ENCODE measurements at places on chromosomes 2 and 18.

DNA sequence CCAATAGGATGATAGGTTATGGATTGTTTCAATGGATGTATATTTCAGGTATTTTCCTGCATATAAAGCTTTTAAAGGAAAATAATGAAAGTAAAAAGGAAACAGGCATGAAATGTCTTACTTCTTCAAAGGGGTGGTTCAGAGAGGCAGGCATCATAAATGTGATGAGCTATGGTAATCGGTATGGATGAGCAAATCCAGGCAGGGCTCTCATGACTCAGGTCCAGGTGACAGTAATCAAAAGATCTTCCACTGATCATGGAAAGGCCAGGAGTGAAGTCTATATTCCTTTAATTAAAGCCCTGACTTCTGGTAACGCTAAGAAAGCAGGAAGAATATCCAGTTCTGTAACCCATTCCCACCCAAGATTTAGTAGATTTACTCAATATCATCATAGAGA, 48.7 kb upstream of the RGPD4 start:
- no peak for DNase-seq

DNA sequence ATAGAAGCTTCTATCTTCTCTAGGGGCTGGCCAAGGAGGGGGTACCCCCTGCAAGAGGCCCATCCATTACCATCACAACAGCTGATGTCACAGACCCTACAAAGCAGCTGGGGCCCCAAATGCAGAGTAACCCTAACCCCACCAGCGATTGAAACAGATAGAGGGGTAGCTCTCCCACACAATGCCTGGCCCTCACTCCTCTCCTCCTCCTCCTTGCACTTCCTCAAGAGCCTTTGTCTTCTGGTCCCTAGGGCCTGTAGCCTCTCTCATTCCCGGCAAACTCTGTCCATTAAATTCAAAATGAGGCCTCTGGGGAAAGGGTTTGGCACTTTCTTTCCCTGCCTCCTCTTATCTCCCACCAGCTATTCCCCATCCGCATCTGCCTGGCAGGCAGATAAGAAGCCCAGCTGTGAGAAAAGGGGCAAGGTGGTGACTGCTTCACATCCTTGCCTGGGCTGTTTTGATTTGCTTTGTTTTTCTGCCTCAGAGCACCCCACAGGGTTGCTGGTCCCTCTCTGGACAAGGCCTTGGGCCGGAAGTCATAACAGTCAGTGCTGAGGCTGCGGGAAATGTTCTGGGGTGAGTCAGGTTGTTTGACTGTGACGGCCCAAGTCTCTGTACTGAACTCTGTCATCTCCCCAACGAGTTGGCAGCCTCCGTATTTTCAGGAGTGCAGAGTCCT, 26.1 kb upstream of the CYP26B1 start:
- no peak for DNase-seq

DNA sequence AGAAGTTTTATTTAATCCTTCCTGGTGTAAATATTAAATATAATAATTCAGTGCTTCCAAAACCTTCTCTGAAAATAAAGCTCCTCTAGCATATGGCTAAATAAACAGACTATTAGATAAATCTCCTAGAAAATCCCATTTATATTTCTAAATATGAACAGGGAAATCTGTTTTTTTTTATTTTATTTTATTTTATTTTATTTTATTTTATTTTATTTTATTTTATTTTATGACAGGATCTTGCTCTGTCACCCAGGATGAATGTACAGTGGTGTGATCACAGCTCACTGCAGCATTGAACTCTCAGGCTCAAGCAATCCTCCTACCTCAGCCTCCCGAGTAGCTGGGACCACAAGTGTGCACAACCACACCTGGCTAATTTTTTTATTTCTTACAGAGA, 673.5 kb downstream of the IRS1 start:
- DNase-seq: no peak

- no peak for DNase-seq
Measured at GRCh38 chr2:145258903-145259579, 739.1 kb upstream of the ZEB2 start.

- no peak for DNase-seq
Measured at GRCh38 chr2:41399437-41400087, 648.3 kb upstream of the PKDCC start.

DNA sequence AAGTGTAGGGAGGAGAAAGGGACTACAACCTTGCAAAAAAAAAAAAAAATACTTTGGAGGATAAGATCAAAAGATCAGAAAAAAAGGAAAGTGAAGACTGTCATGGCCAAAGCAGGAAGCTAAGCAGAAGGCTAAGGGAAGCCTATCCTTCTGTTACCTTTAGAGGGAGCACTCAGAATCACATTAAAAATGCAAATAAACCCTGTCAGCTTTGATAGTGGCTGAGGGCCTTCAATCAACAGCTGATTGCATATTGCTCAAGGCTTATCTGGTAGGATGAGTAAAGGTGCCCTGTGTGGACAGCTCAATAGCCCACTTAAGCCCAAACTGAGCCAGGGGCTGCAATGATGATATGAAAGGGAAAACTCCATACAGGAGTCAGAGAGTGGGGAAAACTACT, 1021.2 kb downstream of the LRP1B start:
- DNase-seq: no peak

DNA sequence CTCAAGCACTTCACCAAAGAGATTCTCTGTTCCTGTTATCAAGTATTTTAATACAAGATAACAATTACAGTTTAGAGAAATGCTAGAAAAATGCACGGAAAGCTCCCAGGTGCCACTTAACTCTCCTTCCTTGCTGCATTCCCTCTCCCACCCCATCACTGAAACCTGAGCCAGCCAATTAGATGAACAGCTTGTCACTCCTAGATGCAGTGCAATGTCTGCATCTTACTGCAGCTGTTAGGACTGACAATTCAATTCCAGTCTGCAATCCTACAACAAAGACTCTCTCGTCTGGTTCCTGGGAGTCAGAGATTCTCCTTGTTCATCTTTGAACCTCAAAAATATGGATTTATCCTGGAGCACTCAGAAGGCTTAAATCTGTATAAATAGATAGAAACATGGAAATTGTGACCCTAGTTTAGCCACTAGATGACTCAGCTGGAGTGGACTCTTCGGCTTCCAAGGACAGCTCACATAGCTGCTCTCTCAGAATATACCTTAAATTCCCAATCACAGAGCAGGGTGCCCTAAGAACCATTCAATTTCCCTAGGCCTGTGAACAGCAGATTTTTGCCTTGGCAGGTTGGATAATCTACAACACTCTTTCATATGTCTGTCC, 311.1 kb downstream of the NRXN1 start:
- no peak for DNase-seq

- DNase-seq: peak; percentile 76
Measured at GRCh38 chr2:207624185-207625013, 795 bp downstream of the METTL21A start.

DNA sequence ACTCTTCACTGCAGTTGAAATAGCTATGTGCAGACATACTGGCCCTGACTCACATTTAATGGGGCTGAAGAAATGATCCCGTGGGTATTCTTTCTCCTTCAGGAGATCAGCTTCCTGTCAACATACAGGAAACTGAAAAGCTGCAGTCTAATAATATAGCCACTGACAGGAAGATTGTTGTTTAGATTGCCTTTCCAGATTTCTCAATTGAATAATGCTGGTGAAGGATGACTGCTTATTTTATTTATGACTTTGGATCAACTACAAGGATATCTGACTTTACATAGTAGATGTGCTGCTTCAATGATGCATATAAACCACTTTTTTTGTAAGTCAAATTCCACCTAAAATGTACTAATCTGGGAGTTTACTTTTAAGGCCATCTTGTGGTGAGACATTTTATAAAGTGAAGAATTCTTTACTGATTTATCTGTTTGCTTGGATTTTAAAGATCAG, 93.4 kb upstream of the MAP4K3 start:
- DNase-seq: peak; percentile 91

- DNase-seq: peak; percentile 72
Measured at GRCh38 chr2:127701651-127702394, 526 bp downstream of the SFT2D3 start.

DNA sequence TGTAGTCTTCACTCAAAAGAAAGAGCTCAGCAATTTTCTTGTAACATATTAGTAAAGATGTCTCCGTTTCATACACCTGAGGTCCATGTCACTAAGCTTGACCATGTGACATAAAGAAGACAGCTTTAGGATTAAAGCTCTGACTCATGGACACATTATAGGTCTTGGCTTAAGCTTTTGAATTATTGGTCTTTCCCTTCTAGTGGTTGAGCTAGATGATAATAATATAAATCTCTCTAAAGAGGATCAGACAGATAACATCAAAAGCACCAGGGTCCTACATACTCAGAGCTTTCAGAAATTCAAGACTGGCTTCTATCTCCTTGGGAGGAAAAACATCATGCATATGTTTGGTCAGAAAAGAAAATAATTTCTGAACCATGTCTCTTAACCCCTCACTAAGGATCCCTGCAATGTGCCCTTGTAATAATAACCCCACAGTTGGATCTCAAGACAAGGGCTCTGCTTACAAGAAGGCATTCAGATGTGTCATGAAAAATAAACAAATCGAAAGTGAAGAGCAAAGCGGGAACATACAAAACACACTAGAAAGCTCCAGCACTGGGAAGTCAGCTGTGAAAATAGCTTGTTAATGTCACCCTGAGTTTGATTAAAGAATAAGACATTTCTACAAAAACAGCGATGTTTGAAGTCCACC, 174.5 kb downstream of the PID1 start:
- DNase-seq: peak; percentile 16

- DNase-seq: no peak
Measured at GRCh38 chr2:129205766-129206165, 773.7 kb upstream of the RAB6C start.

GRCh38 chr2:223625652-223626051, 23.5 kb upstream of the SCG2 start:
- no peak for DNase-seq

- DNase-seq: no peak
Measured at GRCh38 chr2:96209011-96209728, 543 bp upstream of the STARD7 start.

- DNase-seq: no peak
Measured at GRCh38 chr2:27891673-27892105, 1.2 kb downstream of the BABAM2 start.

- no peak for DNase-seq
Measured at GRCh38 chr18:34084635-34085034, 140.1 kb downstream of the NOL4 start.

GRCh38 chr2:44974064-44974715, 32.7 kb downstream of the SIX3 start:
- peak; percentile 57 for DNase-seq

- DNase-seq: peak; percentile 67
Measured at GRCh38 chr2:85524336-85524908, 14.5 kb upstream of the MAT2A start.

DNA sequence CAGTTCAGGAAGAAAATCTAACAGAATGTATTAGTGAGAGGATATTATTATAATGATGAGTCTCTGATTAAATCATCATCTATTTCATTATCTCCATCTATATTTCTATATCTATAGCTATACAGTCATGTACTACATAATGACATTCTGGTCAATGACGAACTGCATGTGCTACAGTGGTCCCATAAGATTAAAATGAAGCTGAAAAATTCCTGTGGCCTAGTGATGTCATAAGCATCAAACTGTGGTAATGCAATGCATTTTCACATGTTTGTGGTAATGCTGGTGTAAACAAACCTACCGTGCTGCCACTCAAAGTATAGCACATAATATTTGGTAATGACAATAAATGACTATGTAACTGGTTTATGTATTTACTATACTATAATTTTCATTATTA, 1127.9 kb upstream of the CHAC2 start:
- peak; percentile 21 for DNase-seq

- DNase-seq: no peak
Measured at GRCh38 chr2:15943378-15944280, 3.3 kb downstream of the MYCN start.

- no peak for DNase-seq
Measured at GRCh38 chr2:9140645-9141044, 66.0 kb upstream of the ASAP2 start.

GRCh38 chr2:20985062-20985461, 58.8 kb downstream of the APOB start:
- no peak for DNase-seq

GRCh38 chr2:238164906-238165287, 6.1 kb downstream of the ERFE start:
- no peak for DNase-seq

DNA sequence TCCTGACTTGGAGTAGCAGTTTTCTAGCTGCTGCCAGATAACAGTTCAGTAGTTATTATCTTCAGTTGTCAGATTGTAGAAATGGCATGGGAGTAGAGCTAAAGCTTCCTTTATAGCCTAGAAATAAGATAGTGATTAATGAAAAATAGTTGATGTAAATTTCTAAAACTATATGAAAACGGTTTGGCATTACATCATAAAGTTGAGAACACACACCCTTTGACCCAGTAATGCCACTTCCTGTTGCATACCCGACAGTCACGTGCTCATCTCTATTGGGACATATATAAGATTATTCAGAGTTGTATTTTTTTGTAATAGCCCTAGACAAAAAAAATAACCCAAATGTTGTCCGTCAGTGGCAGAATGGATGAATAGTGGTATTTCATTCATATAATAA, 39.4 kb upstream of the ASB1 start:
- DNase-seq: peak; percentile 39

GRCh38 chr2:217684431-217685254, 318.2 kb downstream of the TNS1 start:
- DNase-seq: no peak

DNA sequence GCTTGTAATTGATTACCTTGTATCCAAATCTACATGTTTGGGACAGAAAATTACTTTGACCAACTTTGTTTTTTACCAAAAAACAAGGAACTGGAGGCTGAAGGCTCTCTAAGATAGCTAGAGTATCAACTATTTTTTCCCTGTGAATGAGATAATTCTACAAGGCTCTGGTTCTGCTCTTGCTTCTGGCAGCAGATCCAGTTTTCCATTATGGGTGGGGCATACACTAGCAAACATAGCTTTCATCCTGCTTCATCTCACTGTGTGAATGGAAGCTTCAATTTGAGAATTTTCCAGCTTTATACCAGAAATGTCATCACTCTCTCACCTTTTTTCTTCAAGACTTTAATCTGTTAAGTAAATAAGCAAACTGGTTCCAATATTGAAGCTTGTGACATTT, 249.7 kb downstream of the RPRM start:
- DNase-seq: no peak

Measured in fibroblast of villous mesenchyme (primary cell).